Stimulated activated CD8-positive, alpha-beta memory T cell treated with anti-CD3 and anti-CD28 coated beads, Interleukin-7, amount 100 ng/mL, for 1 hour (primary cell): ENCODE measurements at places on chromosomes 5 and 9.

GRCh38 chr5:74289238-74289637, 351.3 kb downstream of the ENC1 start:
- DNase-seq, result no peak

GRCh38 chr5:140011297-140011802, 31.7 kb downstream of the NRG2 start:
- DNase-seq, result no peak

GRCh38 chr9:92276331-92277032, 17.0 kb downstream of the IARS1 start:
- no peak for DNase-seq

DNA sequence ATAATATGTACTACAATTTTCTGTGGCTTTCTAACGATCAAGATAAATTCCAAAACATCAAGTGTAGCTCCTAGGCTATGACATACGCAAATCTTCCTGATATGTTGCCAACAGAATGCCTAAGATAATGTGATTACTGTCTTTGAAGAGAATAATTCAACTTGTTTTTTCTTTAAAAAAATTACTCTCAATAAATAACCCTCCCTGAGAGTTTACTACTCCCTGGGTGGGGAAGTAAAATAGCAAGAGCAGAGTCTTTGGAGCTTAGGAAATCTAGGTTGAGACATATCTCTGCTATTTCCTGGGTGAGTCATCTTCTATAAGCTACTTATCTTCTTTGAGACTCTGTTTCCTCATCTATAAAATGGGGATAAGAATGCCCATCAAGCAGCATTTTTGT, 201.2 kb downstream of the ACTL7B start:
- no peak for DNase-seq

DNA sequence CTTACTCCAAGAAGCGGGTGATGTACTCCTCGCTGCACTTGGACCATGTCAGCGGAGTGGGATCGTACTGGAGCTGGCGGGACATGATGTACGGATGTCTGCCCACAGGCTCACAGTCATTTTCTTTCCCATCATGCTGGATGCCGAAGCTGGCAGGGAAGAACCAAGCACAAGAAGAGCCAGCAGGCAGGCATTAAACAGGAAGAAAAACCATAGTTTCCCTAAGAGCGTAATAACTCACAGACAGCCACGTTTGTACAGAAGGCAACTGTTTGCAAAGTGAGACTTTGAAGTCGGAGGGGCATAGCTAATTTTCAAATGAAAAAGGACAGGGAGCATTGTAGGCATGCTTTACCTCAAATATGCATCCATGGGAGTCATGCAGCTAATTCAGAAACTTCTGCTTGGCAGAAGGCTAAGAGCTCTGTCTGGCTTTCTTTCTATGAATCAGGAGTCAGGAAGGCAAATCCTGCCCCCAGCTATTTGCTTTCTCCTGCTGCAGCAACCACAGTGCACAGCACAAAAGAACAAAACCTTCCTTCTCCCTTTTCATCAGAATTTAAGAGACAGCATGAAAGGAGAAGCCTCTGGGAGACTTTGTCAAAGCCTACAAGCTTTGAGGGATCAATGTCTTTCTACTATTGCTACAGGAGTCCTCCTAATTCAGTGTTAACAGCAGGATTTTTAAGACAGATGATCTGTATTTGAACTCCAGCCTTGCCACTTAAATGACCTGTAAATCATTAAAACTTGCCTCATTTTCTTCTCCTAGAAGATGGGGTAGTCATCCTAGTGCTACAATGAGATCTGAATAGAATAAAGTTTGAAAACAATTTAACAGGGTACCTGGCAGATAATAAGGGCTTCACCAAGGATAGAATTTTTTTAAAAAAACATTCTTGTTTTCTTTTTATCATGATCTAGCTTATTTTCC, 209.1 kb downstream of the TARS1 start:
- DNase-seq, result no peak

DNA sequence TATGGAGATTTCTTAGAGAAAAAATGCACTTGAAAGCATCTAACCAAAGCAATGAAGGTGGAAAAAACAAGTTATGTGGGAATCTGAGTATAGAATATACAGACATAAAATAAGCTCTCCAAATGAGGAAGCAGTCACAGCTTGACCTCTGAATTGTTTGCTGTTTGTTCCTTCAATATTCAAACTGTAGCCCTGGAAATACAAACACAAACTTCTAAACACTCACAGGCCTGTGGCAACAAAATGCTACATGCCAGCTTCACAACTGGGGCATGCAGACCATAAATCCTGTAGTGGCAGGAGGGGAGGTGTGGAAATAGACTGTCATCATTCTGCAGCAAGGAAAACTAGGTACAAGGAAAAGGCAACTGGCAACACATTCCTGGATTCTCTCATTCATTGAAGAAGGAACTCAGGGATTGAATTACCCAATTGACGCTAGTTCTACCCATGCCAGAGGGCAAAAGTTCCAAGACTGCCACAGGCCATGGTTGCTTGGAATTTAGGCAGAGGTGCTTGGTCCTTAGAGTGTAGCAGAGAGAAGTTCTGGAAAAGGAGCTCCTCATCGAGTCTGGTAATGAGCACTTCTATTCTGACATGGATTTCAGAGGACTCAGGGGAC, 349.6 kb downstream of the PDE4D start:
- DNase-seq, result no peak

- DNase-seq, result no peak
These were observed 75.0 kb downstream of the NSG2 start for GRCh38 chr5:174120401-174121005.

- no peak for DNase-seq
These were observed 27.6 kb downstream of the ALDH1A1 start for GRCh38 chr9:72925126-72925789.

GRCh38 chr5:118529361-118530144, 458.8 kb downstream of the DTWD2 start:
- no peak for DNase-seq

DNA sequence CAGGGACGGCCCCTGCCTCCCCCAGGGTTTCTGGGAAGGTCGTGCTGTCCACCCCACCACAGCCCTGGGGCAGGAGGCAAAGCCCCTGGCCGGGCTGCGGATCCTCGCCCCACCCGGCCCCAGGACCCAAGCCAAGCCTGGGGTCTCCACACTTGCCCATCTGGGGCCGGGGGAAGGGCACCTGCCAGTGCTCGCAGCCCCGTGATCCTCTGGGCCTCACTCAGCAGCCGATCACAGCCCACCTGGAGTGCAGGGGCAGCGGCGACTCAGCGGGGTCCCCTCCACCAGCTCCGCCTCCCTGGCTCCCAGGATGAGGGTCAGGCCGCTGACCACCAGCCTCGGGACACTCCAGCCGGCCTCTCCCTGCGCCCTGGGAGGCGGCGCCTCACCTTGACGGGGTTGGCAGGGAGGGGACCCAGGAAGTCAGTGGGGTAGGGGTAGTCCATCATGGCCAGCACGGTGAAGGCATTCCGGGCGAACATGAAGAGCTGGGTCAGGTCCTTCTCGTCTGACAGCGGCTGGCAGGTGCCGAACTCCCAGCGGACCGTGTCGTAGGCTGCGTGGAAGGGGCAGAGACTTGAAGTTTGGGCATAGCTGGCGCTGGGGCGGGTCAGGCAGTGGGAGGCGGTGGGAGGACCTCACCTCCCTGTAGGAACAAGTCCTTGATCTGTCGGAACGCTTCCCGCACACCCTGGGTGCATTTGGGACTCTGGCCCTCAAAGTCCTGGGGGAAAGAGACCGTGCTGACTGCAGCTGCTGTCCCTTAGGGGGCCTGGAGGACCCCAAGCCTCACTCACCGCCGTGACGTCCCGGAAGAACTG, 1.8 kb downstream of the DPP7 start:
- no peak for DNase-seq

- no peak for DNase-seq
These were observed 18.6 kb downstream of the ANXA6 start for GRCh38 chr5:151139015-151139414.

DNA sequence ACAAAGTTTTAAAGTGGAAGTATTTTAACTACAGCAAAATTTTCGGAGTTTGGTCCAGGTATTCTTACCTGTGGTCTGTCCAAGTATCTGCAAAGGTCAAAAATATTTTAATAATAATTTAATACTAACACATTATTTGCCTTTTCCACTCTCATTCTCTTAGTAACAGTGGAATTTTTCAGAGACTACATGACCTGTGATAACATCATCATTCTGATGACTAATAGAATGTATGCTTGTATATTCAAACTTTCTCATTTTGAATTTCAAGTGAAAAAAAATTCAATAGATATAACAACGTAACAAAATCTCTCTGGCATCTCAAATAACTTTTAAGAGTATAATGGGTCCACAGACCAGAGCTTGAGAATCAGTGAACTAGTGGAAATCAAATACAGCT, 78.3 kb downstream of the FBXL17 start:
- no peak for DNase-seq

DNA sequence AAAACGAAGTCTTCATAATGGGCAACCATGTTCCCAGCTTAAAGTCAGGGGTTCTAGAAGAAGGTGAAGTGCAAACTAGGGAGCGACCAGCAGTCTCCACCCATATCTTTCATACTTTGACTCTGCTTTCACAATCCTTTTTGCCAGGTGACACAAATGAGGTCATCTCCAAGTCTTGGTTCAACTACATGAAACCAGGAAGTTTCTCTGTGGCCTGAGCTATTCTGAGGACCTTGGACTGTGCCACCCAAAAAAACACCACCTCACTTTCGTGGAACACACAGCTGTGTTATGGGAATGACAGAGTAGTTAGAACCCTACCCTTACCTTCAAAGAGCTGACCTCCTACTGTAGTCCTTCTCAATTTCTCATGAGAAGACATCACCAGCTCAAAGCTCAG, 309.2 kb downstream of the AGTPBP1 start:
- DNase-seq, result no peak

DNA sequence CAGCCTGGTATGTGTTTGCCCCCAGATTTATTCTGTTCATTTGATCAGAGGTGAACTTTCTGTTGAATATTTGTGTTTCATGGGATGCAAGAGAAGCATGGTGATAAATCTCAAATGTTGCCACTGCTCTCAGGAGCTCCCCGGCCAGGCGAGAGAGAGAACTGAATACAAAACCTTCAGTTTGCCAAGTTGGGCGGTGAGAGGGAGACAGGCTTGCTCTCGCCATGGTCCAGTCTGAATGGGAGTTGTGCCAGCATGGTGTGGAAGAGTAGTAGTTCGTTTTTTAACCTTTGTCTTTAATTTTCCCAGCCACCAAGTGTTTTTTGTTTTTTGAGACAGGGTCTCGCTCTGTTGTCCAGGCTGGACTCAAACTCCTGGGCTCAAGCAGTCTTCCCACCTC, 2.7 kb downstream of the NTMT1 start:
- no peak for DNase-seq

- DNase-seq, result no peak
These were observed 79.7 kb downstream of the ELAVL2 start for GRCh38 chr9:23746317-23746716.

DNA sequence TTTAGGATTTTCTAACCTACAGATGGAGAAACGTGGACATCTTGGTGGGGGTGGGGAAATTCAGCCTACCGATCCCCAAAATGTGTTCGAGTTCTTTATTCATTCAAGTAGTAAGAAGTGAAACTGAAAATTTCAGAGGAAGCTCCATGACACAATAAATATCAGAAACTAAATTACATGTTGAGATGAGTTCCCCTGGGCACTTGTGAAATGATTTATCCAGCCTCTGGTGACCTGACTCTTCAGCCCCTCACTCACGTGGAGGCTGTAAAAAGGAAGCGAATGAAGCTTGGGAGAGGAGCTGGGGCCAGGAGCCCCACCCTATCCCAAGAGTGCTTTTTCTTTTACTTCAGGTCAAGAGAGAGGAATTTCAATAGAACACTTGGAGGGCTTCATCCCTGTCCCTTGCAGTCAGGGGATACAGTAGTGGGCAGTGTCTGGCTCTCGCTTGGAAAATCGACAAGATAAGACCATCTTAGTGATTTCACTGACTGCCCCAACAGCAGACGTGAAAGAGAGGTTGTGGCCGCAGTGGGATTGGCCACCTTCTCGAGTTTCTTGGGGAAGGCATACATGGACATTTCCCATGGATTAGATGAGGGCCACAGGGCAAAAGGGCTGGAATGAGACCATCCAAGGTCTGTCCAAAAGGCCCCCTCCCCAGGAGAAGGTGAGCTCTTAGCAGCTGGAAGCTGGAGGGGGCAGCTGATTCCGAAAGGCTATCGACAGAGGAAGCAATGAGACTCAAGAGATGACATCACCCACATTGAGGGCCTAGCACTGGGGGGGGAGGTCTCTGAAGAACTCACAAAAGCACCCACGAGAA, 76.8 kb upstream of the SH3PXD2B start:
- DNase-seq, result no peak

DNA sequence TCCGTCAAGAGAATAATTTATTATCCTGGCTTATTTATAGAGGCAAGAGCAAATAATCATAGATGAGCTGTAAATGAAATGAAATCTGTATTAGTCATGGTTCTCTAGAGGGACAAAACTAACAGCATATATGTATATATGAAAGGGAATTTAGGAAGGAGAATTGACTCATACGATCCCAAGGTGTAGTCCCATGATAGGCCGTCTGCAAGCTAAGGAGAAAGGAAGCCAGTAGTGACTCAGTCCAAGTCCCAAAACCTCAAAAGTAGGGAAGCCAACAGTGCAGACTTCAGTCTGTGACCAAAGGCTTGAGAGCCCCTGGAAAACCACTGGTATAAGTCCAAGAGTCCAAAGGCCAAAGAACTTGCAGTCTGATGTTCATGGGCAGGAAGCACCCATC, 515.9 kb upstream of the CYLC2 start:
- no peak for DNase-seq

GRCh38 chr5:63961598-63962161, 565 bp downstream of the HTR1A start:
- no peak for DNase-seq

DNA sequence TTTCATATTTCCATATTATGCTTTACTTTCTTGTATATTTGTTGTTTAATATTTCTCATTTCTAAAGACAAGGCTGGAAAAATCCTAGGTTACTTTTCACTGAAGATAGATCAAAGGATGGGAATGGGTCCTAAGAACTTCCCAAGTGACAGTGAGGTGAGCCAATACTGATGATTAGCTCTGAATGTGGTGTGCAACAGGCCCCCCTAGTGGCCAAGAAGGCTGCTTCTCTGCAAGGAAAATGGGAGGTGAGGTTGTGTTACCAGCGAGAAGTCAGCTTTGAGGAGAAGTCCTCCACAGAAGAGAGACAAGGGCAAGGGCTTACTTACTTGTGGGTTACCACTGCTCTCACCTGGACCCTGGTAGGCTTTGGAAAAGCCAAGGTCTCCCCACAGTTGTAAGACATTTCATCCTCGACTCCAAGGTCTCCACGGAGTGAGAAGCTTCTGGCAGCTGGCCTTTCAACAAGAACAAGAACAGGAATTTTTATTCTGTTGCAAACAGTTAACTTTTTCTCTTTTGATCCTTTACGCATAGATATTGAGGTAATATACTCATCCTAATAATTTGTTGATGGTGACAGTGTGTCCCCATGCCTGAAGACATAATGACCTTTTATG, 69.9 kb downstream of the MAMDC2 start:
- no peak for DNase-seq

DNA sequence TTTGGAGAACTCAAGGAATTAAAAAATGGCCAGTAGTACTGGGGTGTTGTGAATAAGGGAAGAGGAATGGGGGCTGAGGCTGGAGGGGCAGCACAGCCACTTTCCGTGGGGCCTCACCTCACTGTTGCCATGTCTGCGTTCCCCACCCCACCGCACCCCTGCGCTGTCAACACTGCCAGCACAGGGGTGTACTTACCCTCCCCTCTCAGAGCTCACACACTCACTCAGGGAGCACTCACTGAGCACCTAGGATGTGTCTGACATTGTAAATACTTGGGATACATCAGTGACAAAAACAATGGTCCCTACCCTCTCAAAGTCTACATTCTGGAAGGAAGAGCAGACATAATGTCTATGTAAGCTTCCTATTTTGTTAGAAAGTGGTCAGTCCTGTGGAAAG, 3.4 kb upstream of the RPS14 start:
- DNase-seq, result no peak
